NCI-H1694 treated with DMSO at 0.1 percent for 48 hours (cell line): ENCODE measurements at places on chromosomes 16 and 17.
A peak's percentile ranks its signal among the peaks of the same experiment; 100 is the strongest.

DNA sequence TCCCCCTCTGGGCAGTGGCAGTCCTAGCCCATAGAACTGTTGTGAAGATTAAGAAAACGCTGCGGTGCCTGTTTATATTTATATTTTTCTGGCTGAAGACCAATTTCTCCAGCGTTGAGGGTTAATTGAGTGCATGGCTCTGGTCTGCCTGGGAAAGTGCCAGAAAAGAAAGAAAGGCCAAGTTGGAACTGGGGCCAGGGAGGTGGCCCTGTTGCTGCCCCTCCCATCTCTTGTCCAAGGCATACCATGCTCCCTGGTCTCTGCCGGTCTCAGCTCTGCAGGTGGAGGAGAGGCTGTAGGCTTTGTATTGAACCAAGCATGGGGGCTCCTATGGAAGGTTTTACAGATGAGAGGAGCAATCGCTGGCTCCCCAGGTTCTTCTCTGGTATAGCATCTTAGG, 124.7 kb downstream of the MGAT5B start:
- no peak for DNase-seq

GRCh38 chr16:11045846-11046245, 101.5 kb downstream of the CLEC16A start:
- no peak for DNase-seq

DNA sequence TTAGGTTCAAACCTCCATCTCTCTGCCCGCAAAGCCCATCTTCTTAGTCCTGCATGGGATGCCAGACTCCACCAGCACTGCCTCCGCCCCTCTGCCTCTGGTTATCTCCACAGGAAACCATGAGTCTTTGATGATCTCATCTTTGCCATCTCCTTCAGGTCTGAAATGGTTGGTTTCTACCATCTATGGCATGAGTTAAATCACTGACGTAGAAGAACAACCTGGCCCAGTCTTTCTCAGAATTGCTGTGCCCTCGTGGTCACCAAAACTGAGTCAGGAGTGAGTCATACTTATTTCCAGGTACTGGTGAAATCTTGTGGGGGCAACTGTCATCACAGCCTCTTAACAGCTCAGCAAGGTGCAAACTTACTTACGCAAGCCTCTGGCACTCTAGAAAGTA, 468.7 kb upstream of the C16orf82 start:
- no peak for DNase-seq

- DNase-seq = no peak
Observed at GRCh38 chr17:60959696-60960095, 282.0 kb downstream of the BCAS3 start.

- DNase-seq = no peak
Observed at GRCh38 chr16:47316442-47317015, 144.3 kb downstream of the ITFG1 start.

DNA sequence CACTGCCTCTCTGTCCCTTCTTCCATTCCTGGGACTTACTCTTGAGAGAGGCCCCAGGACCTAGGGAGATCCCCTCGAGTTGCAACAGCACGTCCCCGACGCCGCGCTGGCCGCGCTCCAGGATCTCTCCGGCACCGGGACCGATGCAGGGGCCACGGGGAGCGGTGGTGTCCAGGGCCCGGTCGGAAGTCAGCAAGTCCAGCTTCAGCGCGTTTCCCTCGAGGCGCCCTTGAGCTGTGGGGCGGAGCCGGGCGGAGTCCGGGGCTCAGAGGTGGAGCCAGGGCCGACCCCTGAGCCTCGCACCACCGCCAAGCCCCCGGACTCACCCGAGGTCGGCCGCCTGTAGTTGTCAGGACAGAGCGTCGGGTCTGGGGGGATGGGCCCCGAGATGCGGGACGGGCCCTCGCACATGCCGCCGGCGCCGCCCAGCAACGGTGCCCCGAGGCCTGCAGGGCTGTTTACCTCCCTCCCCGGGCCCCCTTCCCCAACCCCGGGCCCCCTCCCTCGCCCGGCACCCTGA, 458 bp downstream of the ENKD1 start:
- DNase-seq = no peak

- no peak for DNase-seq
Observed at GRCh38 chr16:79042886-79043285, 557.7 kb downstream of the MAF start.

DNA sequence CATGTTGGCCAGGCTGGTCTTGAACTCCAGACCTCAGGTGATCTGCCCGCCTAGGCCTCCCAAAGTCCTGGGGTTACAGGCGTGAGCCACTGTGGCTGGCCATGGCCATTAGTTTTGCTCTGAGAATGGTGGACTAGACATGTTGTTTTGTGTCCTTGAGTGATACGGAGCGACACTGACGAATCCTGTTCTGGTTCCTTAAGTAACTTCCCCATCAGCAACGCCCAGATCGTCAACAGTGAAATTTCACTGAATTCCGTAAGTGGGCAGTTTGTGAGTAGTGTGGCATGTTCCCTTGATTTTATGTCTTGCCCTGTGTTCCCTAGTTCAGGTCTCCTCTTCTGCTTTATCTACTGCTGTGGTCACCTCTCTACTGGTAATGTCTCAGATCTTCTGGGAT, 67.4 kb downstream of the SNX29 start:
- no peak for DNase-seq

- DNase-seq = no peak
Observed at GRCh38 chr16:87376660-87377059, 6.9 kb downstream of the FBXO31 start.

- no peak for DNase-seq
Observed at GRCh38 chr16:86515413-86515776, 5.1 kb downstream of the FOXF1 start.

DNA sequence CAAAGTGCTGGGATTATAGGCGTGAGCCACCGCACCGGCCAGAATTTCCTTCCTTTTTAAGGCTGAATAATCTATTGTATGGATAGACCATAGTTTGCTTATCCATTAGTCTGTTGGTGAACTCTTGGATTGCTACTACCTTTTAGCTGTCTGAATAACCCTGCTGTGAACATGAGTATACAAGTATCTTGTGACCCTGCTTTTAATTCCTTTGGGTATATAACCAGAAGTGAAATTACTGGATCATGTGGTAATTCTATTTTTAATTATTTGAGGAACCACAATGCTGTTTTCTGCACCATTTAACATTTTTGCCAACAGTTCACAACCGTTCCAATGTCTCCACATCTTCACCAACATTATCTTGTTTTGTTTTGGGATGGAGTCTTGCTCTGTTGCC, 4.6 kb upstream of the OTOA start:
- no peak for DNase-seq

GRCh38 chr16:89377453-89377848, 112.9 kb downstream of the ANKRD11 start:
- DNase-seq = no peak

GRCh38 chr17:7548585-7549400, at the start of gene TNFSF12:
Gene TNFSF12 (plus strand): TSS chr17:7549058. CDS start chr17:7549154, 96 bp downstream.
- no peak for DNase-seq

DNA sequence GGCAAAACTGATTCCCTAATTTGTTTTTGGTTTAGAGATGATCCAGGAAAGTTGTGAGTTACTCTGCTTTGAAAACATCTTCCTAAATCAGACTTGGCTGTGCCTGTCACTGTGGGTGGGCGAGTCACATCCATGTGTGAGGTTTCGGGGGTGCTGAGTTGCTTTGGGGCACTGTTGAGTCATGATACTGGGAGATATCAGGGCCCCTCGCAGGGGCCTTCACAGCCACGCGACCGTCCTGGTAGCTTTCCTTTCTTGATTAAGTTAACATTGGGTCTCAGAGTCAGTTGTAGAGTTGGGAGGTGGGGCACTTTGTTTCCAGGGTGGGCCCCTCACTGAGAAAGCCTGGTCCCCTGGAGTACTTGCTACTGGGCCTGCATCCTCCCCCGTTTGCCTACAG, 58.3 kb upstream of the LGALS9 start:
- DNase-seq = no peak

DNA sequence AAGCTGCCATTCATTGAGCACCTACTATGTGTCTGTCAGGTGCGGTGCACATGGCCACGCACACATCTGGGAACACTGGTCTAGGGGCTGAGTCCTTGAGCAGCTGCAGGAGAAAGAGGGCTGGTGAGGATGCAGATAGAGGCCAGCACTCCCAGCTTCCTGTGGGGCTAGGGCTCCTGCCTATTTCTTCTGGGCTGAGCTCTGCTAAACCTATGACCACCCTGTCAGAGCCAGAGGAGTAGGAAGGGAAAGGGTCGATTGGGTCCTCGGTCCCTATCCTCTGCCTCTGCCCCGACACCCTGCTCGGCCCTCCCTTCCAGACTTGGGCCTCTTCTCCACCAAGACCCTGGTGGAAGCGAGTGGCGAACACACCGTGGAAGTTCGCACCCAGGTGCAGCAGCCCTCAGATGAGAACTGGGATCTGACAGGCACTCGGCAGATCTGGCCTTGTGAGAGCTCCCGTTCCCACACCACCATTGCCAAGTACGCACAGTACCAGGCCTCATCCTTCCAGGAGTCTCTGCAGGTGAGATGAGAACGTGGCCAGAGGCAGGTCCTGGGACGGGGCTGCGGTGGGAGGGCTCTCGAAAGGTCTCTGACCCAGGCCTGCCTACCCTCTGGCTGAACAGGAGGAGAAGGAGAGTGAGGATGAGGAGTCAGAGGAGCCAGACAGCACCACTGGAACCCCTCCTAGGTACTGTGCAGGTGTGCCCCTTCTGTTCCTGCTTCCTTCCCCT, 4.0 kb upstream of the TMEM88 start:
- DNase-seq = no peak

- no peak for DNase-seq
Observed at GRCh38 chr16:17633181-17633951, 162.6 kb upstream of the XYLT1 start.

DNA sequence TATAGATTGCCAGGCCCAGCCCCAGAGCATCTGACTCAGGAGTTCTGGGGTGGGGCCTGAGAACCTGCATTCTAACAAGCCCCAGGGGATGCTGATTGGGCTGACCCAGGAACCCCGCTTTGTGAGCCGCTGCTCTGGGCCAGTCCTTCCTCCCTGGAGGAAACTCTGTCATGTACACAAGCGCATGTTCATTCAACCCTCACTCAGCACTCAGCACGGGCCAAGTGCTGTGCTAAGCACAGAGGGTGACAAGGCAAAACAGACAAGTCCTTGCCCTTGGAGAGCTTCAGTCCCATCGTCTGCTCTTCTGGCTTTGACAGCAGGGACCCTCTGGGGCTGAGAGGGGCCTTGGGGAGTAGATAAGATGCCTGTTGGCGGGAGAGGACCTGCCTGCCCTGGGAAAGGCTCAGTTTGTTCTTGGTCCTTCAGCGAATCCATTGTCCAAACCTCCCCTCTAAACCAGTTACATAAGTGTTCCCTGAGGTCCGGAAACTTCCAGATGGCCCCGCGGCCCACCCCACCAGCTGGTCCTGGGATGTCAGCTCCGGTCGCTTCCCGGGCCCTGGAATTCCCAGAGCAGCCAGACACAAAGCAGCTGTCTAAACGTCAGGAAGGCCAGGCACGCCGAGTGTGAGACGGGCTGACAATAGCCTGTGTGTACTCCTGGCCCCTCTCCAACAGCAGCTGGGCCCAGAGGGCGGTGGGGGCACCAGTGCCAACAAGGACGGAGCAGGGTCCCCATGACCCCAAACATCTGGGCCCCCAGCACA, 88.8 kb downstream of the ZDHHC7 start:
- DNase-seq = peak; percentile 66

DNA sequence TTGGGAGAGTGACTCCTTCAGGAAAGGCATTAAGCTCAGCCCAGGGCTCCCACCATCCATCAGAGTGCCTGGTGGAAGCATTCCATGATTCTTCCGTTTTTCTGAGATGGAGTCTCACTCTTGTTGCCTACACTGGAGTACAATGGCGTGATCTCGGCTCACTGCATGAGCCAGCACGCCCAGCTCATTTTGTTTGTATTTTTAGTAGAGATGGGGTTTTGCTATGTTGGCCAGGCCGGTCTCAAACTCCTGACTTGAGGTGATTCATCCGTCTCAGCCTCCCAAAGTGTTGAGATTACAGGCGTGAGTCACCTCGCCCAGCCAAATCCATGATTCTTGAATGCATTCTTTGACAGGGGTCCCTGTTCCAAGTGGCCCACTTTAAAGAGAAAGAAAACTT, 23.1 kb downstream of the MIS12 start:
- DNase-seq = no peak

GRCh38 chr17:41913798-41914197, 5.0 kb downstream of the ACLY start:
- no peak for DNase-seq

DNA sequence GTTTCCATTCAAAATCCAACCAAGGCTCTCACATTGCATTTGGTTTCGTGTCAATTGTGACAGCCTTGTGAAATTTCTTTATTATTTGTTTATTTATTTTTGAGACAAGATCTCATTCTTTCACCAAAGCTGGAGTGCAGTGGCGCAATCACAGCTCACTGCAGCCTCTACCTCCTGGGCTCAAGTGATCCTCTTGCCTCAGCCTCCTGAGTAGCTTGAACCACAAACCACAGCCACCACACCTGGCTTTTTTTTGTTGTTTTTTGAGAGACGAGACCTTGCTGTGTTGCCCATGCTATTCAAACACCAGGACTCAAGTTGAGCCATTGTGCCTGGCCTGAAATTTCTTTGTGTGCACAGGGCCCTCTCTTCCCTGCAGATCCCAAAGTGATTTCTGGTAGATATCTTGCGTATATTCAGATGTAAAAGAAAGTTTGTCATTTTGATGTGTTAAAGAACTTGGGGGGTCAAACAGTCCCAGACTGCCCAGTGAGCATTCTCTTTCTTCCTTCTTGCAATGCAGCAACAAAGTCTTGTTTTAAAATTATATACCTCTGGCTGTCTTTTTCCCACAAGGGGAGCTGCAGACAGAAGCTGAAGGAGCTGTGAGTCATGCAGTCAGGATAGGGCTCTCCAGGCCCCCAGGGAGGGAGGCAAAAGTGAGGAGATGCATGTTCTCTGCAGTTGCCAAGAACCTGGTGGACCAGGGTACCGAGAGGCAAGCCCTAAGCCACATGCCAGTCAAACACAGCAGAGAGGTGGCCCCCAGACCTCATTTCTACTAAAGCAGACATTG, 15.5 kb upstream of the USP22 start:
- DNase-seq = no peak

DNA sequence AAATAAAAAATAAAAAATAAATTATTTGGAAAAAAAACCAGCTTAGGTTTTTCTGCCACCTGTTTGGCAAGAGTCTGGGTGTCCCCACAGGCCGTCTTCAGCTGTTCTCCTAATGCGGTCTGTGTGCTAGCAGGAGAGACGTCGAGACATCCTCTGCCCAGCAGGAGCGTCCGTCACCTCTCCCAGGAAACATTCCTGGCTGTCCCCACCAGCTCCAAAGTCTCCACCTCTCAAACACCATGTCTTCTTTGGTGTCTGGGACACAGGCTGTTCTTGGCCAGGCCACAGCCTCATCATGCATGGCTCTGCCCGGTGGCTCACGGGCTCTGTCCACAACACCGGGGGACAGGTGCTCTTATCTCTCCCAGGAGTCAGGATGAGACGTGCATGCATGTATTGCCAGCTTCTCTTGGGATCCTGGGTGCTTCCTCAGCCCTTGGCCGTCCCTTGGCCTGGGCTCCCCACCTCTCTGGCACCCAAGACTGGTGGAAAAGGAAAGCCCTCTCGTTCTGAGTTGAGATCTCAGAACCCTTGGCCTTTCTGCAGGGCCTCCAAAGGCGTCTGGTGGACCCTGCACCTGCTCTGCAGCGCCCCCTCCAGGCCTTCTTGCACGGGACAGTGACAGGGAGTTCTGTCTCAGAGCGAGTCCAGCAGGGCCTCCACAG, 84.9 kb upstream of the CBX4 start:
- no peak for DNase-seq

GRCh38 chr17:7016886-7017826, 4.7 kb downstream of the RNASEK start:
- no peak for DNase-seq
